ENCODE measurements at places on chromosomes 3 and 15.

DNA sequence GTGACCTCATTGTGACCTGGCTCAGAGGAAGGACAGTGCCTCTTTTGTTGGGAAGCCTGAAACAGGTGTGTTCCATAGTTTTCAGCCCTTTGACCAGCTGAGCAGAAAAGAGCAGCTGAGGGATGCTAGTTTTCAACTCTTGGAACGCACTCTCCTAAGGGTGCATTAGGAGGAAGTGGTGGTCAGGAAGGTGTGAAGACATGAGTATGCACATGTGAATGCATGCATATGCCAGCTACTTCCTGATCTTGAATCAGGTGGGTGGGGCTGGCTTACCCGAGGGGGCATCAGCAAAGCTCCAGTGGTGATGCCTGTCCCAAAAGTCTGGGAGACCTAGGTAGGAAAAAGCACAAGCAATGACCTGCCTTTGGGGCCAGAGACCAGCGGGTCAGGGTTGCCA lies 23.3 kb upstream of the CEMIP start:
- no peak for DNase-seq

DNA sequence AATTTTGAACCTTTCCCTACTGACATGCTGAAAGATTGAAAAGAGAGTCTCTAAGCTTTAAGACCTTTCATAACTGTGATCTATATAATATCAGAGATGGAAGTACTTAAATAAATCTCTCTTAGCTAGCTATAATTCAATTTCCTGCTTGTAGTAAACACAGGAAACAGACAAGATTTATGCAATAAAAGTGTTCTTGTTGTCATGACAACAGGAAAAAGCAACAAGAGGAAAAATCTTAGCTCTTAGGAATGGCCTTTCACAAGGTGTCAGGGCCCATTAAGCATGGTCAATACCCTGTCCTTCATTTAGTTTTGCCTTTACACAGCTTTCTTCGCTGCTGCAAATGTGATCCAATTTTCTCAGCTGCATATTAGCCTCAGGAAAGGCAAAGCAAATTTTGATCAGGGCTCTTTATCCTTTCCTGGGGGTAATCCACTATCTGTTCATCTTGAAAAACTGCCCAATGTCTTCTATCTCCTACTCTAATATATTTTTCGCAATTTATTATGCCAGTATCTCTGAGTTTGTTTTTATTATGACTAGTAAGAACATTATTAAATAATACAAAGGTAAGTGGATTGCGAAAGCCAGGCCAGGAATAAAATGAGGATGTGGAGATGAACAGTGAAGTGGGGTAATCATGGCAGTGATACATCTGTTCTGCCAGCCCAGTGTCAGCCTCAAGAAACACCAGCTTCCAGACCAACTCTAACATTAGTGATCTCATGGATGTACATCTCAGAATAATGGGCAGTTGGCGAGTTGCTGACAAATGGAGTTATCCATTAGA lies 28.7 kb downstream of the SIDT1 start:
- no peak for DNase-seq

GRCh38 chr3:76698136-76698706 lies 341.7 kb upstream of the ROBO2 start:
- DNase-seq = no peak

DNA sequence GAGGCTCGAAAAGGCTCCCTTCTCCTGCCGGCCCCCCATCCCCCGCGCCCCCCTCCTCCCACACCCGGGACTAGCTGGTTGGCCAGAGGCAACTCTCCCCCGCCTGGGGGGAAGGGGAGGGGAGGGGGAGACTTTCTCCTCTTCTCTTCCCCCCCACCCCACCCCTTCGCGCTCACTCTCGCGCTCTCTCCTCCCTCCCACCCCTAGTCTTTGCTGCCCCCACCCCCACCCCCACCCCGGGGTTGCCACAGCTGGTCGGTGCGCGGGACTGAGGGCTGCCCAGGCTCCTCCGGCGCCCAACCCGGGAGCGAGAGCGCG lies 710 bp downstream of the MECOM start:
- DNase-seq = no peak

GRCh38 chr3:141279077-141279967 lies 47.7 kb downstream of the PXYLP1 start:
- no peak for DNase-seq
